AG04450 (cell line): ENCODE measurements at places on chromosomes 11 and 22.

- DNase-seq = peak; percentile 68
These were observed 57.2 kb upstream of the PRDM11 start for GRCh38 chr11:45089251-45089650.

DNA sequence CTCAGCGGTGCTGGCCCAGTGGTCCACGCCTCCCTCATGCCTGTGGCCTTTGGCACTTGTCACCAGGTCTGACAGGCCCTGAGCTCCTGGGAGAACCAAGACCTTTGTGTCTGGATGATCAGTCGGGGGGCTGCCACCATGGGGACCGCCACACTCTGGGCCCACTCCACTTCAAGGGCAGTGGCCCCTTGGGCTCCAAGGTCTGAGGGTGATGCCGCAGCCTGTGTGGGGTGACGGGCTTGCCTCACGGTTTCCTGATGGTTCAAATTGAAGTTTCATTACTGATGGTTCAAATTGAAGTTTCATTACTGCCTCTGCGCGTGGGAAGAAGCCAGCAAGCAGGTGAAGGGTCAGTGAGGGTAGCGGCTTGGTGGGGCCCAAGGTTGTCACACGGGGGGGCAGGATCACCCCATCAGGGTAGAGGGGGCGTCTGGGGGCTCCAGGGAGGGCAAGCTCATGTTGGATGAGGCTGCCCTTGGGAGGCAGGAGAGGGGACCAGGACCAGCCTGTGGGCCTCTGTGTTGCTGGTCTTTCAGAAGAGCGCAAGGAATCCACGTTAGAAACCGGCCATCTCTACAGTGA lies 27.5 kb downstream of the TRMU start:
- DNase-seq = no peak

- no peak for DNase-seq
These were observed 732 bp upstream of the SORL1 start for GRCh38 chr11:121451178-121451985.

DNA sequence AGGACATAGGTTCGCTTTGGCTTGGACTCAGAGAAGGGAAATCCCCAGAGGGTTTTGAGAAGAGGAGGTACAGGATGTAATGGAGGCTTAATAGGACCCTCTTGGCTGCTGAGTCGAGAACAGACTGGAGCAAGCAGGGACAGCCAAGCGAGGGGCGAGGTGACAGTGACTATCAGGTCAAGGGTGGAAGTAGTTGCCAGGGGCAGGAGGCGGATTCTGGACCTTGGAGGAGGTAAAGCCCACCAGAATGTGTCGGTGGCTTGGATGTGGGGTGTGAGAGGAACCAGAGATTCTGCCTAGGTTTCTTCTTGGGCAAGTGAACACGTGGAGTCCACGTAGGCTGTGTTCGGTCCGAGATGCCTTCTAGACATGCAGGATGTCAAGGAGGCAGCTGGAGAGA lies 4.4 kb downstream of the TRMT112 start:
- no peak for DNase-seq

GRCh38 chr22:27795053-27795452 lies 6.5 kb downstream of the MN1 start:
- no peak for DNase-seq
